Bronchial epithelial cell (primary cell): ENCODE measurements at places on chromosomes 3 and 15.
A peak's percentile ranks its signal among the peaks of the same experiment; 100 is the strongest.

- no peak for DNase-seq
These were observed 3.4 kb upstream of the HGD start for GRCh38 chr3:120685411-120685810.

DNA sequence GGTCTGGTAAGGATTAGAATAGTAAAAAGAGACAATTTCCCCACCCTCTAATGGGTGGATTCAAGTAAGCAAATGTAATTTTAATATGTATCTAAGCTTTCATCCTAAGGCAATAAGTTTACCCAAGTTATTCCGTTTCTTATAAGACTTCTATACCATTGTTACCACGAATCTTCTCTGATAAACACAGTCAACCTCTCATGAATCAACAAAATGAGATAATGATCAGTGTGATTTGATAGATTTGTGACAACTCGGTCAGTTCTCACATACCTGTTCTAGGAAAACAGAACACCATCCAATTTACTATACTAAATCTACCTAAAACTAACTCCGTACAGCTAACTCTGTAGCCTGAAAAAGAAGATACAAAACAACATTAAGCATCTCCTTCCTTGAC lies 342.1 kb downstream of the TBL1XR1 start:
- no peak for DNase-seq

- peak; percentile 70 for DNase-seq
These were observed 15.4 kb upstream of the PRKAR2A start for GRCh38 chr3:48863122-48863521.

GRCh38 chr15:81498294-81498693 lies 124.3 kb upstream of the TMC3 start:
- no peak for DNase-seq

DNA sequence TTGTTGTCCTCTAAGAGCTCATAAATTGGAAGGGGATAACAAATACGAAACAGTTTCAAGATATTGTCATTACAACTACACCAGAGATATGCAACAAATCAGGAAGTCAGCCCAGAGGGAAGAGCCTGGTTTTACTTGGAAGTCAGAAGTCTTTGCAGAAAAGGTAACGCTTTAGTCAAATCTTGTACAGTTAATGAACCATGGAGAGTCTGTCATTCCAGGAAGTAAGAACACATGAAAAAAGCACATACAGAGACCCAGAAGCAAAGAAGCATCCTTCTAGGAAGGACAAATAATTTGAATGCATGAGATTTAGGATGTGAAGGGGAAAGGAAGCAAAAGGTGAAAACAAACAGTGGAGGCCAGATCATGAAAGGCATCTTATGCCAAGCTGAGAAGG lies 19.6 kb downstream of the DYNC1LI1 start:
- peak; percentile 4 for DNase-seq

DNA sequence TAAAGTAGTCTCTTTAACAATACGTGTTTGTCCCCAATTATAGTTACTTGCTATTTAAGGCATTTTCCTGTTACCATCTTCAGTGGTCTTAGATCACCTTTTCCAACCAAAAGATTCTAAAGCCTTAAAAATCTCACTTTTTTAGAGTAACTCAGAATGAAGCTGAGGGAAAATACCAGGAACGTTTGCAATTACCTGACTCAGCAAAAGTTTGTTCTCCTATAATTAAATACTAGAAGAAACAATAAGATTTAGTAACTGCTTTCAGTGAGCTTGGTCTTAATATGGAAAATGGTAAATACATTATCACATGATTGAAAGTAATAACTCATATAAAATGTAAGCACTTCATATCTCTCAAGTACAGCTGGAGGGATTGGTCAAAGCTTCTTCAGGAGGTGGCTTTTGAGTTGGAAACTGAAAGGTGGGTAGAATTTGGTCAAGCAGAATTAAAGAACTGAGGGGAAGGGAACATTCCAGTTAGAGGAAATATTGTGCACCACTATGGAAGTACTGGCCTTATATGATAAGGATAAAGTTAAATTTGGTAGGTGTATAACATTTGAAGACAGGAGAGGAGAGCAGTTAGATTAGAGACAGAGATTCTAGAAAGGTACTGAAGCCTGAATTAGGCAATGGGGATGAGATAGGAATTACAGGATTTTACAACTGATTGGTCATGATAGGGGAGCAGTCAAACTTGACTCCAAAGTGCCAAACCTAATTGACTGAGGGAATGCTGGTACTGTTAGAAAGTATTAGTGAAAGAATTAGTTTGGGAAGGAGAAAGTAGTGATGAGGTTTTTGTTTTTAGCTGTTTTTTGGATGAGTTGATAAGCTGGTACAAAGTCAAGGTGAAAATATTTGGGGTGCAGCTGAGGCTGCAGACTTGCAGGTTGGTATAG lies 21.9 kb downstream of the TSC22D2 start:
- DNase-seq, result no peak

DNA sequence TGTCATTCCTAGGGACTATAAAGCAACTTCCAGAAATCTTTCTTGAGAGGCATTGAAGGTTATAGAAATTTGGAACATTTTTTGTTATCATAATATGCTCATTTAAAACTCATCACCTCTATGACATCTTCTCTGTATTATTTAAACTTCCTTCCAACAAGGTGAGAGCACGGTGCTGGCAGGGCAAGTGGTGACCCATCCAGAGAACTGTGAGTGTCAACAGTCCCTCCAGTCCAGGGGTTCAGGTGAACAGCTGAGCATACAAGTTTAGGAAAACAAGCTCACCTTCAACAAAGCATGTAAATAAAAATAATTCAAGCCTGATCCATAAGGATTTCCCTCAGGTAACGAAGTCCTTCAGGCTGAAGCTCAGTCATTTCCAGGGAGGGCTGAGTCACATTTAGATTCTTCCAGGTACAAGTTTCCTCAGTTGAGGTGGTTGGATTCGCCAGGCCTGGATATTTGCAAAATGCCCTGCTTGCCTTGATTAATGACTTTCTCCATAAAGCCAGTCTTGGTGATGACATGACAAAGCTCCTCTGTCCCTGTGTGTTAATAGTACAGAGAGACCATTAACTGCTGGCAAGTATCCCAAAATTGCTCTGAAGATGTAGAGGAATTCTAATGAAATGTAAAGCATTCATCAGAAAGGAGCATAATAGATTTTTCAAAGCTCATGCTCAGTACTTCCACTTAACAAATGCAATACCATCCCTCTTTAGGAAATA lies 263.6 kb upstream of the GADL1 start:
- peak; percentile 48 for DNase-seq

- DNase-seq, result no peak
These were observed 369.3 kb upstream of the ATP11B start for GRCh38 chr3:182424006-182424405.

DNA sequence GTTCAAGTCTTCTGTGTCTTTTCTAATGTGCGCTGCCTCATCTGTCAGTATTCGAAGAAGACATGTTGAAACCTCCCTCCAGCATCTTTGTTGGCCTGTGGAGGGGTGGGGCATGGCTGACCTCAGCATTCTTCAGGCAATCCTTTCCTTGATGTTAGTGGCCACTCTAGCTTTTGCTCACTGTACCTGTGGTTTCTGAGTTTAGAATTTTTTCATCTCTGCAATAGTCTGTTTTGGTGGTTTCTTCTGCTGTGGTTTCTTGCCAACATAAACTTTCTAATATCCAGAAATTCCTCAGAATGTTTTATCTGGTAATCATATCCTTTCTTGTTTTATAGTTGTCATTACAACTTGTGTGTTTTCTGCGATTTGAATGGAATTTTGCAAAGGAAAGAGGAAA lies 251.3 kb upstream of the NR2E3 start:
- DNase-seq, result peak; percentile 65

DNA sequence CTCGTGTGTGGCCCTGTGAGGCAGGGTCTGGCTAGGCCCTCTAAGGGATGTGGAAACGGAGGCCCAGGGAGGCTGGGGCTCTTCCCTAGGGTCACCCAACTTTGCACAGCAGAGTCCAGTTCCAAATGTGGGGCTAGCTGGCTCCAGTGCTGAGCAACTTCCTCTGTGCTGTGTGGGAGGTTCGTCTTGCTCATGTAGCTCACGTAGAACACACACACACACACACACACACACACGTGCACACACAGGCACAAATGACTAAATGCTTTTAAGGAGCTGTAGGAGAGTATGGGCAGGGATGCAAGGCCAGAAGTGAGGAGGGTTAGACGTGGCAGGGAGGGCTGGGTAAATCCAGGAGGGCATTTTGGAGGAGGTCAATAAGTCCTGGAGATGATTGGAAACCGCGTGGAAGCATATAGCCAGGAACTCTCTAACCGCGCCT lies 213.8 kb downstream of the RPLP1 start:
- DNase-seq, result no peak

- no peak for DNase-seq
These were observed 39.2 kb downstream of the HMCES start for GRCh38 chr3:129317848-129318247.

GRCh38 chr3:169861871-169862270 lies 7.9 kb downstream of the LRRC31 start:
- no peak for DNase-seq

DNA sequence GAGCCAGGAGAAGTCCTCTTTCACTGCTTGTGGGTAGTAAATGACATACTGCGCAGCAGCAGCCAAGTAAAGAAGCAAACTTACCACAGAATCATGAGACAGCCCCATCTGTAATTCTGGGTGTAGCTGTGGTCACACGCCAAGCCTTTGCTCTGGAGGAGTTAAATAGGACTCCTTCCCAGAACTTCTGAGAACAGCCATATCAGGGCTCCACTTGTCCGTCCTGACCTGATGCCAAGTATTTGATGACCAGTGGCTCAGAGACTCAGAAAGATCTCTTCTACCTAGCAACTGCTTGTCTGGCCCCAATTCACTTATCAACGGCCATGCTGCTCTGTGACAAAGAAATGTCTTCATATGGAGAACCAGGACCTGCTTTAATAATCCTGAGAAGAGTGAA lies 20.6 kb upstream of the GOLIM4 start:
- DNase-seq, result peak; percentile 26

DNA sequence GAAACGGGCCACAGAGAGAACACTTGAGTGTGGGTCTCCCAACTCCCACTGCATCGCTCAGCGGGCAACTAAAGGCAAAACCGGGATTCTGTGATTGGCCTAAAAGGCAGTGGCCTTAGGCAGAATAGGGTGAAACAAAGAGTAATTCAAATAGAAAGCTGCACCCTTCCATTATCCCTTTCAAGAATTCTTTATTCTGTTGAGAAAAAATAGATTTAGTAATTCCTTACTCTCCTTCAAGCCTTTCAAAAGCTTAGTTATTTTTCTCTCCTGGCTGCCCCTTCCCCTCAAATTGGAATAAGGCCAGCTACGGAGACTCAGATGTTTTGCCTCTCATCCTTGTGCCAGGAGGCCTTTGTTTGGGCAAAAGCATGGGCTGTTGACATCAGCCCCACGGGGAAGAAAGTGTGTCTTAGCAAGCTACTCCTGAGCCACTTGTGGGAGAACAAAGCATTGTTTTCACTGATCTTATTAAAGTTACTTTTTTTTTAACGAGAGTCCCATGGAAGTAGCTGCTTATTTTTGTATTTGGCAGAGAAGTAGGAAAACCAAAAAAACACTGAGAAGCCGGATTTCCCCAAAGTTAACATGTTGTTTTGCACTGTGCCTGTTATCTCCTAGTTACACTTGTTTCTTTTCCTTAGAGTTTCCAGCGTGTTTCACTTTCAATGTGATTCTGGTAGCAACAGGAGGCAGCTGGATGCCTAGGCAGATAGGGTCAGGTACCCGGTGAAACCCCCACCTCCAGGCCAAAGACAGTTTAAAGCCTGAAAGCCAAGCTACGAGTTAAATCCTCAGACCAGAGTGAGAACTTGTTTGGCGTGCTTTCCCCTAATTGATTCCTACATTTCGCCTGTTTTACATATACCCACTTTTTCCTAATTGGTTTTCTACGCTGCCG lies 2.2 kb downstream of the ST6GAL1 start:
- no peak for DNase-seq

GRCh38 chr15:96217983-96218382 lies 112.5 kb upstream of the NR2F2 start:
- DNase-seq, result no peak

DNA sequence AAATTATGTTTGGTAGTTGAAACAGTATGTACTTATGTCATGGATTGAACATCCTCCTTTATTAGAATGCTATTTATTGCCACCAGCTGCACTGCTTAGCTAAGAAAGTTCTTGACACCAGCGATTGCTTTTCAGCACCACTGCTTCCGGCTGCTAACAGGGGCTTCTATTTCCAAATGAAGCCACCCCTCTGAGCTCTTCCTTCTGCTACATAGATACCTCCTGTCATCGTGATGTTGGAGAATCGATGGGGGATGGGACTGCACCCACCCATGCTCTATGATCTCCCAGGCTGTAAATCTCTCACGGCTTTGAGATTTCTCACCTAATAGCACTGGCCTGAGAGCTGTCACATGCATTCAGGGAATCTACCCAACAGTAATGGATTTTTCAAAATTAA lies 259.2 kb downstream of the MEIS2 start:
- DNase-seq, result no peak

DNA sequence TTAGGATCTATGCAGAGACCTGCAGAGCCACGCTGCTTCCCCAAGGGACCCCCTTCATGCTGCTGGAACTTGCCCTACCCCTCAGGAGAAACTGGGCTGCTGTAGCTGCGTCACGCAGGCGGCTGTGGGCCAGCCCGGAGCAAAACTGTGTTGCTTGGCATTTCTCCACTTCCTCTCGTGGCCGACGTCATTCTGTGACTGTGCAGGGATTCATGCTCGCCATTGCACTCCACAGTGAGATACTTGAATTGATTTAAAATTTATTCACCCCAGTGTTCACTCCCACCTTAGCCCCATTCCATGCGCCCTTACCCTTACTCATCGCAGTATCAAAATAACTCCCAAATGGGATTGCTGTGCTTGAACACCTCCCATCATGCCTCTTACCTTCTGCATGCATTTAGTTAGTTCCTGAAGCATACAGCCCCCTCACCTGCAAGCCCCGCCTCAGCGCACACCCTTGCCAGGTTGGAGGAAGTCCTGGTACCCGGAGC lies 45.7 kb downstream of the TMEM44 start:
- DNase-seq, result no peak

- DNase-seq, result no peak
These were observed 16.7 kb upstream of the ZNF280D start for GRCh38 chr15:56749982-56750381.

DNA sequence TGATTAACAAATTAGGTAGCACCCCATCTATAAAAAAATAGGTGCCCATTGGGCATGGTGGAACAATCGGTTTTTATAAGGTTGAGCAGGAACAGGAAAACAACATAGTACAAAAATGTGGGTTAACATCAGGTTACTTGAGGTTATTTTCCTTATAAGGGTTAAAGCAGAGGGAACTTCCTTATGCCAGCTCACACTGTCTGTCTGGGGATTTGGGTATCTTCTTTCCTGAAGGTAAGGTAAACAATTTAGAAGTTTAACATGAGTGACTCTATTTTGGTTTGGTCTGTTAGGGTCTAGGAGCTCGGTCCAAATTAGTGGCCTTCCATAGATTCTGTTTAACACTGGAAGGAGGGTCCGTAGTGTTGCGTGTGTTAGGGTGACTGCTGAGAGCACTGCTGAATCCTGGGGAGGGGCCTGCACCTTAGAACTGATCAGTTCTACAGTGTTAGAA lies 14.7 kb downstream of the CHD2 start:
- DNase-seq, result peak; percentile 64

GRCh38 chr3:128271536-128272332 lies 118.5 kb downstream of the EEFSEC start:
- no peak for DNase-seq

GRCh38 chr3:105845488-105845887 lies 23.3 kb downstream of the CBLB start:
- no peak for DNase-seq

- no peak for DNase-seq
These were observed 2.1 kb downstream of the UBE3A start for GRCh38 chr15:25436707-25437106.

- DNase-seq, result peak; percentile 63
These were observed 922 bp downstream of the RAB11A start for GRCh38 chr15:65869954-65870871.
